ENCODE measurements at places on chromosomes 7 and 10.

- DNase-seq = no peak
Observed at GRCh38 chr10:60374836-60375235, 14.8 kb downstream of the ANK3 start.

DNA sequence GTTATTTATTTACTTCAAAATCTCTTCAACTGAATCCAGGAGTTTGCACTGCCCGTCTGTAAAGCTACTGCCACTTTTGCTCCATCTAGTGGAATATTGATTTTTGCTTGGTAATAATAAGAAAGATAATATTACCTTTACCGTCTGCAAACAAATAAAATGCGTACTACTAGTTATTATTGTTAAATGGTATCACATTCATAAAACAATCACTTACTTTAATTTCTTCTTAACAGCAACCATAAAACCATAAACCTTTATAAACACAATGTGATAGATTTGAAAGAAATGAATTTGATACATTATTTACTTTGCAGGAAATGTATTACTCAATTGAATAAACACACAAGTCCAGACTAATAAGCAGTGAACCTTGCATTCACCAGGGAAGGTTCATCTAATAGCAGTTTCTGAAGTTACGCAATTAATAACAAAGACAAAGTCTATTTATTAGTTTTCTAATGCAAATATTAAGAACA, 6.4 kb downstream of the AGMO start:
- DNase-seq = peak; percentile 73

DNA sequence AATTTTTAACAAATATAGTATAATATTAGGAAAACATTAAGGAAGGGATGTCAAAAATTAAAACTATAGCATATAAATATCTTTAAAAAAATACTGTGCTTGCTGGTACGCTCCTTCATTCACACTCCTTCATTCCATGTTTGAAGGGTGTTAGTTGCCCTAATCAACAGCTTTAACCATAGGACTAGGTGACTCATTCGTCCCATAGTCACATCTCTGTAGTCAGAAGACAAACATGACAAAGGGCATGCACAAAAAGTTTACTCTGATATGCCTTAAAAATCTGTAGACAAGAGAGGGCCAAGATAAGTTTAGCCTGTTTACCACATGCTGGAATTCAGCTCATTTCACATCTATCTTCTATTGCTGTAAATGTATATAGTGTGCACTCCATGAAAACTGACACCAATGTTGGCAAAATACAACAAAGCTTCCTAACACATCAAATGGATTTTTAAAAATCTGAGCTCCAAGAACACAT, 646 bp downstream of the FAM13C start:
- DNase-seq = no peak

DNA sequence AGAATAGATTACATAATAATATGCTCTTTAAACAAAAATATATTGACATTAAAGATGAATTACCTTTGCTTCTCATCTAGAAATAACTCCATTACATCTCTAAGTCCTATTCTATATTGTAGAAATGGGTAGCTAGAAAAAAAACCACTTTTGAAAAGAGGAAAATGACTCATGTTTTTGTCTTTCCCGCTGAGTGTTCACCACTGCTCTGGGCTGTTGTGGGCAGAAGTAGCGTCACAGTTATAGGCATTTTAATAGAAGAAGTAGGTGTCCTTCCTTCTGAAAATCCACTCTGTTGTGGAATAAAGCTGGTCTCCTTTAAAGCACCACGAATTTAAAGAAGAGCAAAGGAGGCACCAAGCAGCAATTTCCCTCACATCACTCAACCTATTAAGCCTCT, 117.6 kb upstream of the NFE2L3 start:
- no peak for DNase-seq

- no peak for DNase-seq
Observed at GRCh38 chr7:38335128-38335491, 61.7 kb upstream of the TARP start.

DNA sequence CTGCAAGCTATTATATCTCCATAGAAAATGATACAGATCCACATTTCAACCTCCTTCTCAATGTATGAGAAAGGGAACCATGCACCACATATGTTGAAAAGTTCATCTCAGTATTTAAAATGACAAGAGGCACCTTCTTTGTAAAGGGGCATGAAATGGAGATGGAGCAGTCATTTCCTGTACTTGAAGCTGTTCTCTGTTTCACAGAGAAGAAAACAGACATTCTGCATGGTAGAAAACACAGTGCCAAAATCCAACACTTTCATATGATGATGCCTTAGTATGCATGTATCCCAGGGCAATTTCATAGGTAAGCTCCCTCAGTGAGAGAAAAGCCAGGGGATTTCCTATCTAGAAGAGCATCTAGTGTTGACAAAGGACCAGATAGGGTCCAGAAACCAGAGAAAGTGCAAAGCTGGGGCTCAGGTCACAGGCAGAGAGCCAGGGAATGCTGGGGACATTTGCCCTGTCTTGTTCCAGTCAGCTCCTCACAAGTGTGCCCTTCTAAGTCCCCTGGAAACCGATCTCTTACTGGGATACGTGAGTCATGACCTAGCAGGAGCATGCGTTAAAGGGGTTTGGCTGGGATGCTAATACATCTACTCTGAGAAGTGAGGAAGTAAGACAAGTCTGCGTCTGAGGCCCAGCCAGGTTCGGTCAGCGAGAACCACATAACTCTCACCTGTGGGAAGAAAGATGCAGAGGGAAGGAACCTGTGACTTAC, 118.7 kb downstream of the ICA1 start:
- DNase-seq = no peak

All from NCI-H748 treated with DMSO at 0.1 percent for 48 hours (cell line).